ENCODE measurements at places on chromosomes 11 and 22.
A peak's percentile ranks its signal among the peaks of the same experiment; 100 is the strongest.

DNA sequence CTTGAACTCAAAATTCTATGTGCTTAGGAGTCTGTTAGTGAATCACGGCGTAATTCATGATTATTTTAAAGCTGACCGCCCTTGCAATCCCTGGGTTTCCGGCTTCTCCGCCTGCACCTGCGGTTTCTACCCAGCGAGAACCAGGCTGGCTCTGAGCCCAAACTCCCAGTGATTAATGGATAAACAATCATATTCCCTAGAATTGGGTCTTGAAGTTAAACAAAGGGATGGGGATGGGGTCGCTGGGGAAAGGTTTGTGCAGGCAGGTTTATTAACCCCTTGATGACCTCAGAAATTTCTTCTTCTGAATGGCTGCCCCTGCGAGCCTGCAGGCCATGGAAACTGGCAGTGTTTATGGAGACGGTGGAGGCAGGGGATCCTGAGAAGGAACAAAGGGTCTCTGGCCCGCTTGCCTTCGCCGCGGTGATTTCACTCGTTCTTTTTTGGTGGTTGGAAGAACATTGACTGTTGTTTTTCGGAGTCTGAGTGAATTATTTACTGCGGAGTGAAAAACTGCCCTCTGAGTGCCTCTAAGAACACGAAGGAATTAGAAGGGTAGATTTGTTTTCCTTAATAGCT is 1000.3 kb downstream of the BRD1 start:
- no peak for DNase-seq

DNA sequence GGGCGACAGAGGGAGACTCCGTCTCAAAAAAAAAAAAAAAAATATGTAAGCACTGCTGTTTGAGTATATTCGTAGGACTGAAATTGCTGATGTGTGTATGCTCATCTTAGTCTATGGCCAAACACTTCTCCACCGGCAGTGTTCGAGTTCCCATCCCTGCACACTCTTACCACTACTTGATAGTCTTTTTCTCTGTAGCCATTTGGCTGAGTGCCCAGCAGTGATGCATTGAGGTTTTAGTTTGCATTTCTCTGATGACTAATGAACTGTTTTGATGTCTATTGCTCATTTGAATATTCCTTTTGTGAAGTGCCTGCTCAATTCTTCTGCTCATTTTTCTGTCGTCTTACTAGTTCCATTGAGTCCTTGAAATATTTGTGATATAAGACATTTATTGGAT is 1.9 kb downstream of the TIRAP start:
- peak; percentile 72 for DNase-seq

- DNase-seq = peak; percentile 47
Observed at GRCh38 chr22:21762712-21763581, 27.4 kb upstream of the YPEL1 start.

GRCh38 chr11:4466131-4466870 is 16.1 kb upstream of the OR52K1 start:
- no peak for DNase-seq

DNA sequence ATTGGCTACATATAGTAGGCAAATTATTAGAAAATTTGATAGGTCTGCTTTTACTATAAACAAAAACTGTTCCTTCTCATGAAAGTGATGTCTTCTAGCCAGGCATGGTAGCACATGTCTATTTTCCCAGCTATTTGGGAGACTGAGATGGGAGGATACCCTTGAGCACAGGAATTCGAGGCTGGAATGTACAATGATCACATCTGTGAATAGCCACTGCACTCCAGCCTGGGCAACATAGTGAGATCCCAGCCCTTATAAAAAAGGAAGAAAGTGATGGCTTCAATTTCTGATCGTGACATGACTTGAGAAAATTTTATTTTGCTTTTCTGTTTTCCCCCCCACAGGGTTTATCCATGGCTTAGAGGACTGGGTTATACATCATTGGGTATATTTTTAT is 19.5 kb upstream of the B3GNT6 start:
- DNase-seq = no peak

- DNase-seq = no peak
Observed at GRCh38 chr11:8442301-8442700, 151.7 kb downstream of the STK33 start.

GRCh38 chr22:27100789-27101188 is 443.4 kb downstream of the MIAT start:
- DNase-seq = no peak

DNA sequence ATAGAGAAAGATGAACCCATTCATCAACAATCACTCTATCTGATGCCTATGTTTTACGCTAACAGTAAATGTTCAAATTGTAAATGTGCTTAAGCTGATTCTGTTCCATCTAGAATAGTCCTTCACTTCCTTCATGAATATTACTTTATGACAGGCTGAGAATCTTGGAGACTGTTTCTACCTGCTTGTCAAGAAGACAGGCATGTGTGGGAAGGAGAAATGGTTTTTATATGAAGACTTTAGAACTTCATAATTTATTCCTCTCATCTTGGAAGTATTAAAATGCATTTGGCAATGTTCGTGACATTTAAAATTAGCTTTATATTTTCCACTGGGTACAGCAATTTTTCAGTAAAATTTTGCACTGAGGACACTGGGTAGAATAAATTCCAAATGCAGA is 41.0 kb downstream of the ELMOD1 start:
- no peak for DNase-seq

- no peak for DNase-seq
Observed at GRCh38 chr11:78397398-78397797, 20.2 kb downstream of the GAB2 start.

- DNase-seq = no peak
Observed at GRCh38 chr11:101553891-101554292, 29.9 kb downstream of the TRPC6 start.

- no peak for DNase-seq
Observed at GRCh38 chr11:40713083-40713482, 746.4 kb downstream of the LRRC4C start.

DNA sequence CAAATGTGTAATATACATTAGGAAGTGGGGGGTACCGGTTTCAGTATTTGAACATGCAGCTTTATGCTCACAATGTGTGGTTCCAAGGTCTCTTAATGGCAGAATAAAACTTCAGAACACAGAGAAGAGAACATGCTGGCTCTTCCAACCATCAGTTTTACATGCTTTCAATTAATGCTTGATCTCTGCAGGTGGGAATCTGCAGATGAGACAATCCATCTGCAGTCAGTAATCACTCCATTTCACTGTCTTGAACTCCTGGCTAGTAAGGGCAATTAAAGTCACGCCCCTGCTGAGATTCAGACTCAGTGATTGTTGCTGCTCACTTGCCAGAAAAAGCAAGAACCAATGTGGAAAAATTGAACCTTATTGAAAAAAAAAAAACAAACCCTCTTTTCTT is 945.7 kb downstream of the DLG2 start:
- no peak for DNase-seq

DNA sequence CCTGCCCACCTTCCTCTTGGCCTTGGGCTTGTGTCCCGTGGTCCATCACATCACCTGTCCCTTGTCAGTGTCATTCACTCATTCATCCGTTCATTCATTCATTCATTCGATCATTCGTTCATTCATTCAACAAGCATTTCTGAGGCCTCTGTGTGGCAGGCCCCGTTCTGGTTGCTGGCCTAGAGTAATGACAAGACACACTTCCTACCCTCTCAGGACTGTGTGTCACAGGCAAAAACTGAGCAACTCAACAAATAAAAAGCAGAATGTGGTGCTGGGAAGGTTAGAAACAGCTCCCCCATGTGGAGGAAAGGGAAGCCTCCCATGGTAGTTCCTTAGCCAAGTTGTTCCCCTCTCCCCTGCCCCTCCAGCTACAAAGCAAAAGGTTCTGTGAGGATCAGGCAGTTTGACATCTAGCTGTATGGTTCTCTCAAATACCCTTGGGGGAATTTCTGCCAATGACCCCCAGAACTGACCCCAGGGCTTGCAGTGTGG is 1.6 kb upstream of the OMP start:
- no peak for DNase-seq

DNA sequence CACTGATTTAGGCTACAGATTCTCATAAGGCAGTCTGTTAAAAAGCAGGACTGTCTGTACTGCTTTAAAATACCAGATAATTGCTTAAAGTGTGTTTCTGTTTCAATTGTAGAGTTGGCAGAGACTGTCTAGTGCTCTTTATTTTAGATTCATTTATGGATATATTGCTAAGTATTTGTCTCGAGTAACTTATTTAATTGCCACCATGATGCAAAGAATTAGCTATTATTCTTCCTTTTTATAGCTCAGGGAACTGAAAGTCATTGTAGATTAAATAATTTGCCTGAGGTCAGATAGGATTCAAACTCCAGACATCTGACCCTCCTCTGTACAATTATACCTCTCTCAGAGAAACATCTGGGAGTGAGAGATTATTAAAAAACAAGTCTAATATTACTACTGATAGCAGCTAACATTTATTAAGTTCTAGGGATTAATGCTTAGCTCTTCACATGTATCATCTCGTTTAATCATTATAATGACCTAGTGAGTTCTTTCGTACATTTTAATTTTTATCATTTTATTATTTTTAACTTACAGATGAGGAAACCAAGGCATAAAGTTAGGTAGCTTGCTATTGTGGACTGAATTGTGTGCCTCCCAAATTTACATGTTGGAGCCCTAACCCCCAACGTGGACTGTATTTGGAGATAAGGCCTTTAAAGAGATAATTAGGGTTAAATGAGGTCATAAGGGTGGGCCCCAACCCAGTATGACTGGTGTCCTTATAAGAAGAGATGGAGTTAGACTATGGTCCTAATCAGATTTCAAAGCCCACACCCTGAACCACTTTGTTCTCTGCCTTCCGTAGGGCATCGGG is 19.7 kb upstream of the RAG2 start:
- DNase-seq = no peak

GRCh38 chr22:18975434-18976196 is 39.5 kb upstream of the PRODH start:
- no peak for DNase-seq

DNA sequence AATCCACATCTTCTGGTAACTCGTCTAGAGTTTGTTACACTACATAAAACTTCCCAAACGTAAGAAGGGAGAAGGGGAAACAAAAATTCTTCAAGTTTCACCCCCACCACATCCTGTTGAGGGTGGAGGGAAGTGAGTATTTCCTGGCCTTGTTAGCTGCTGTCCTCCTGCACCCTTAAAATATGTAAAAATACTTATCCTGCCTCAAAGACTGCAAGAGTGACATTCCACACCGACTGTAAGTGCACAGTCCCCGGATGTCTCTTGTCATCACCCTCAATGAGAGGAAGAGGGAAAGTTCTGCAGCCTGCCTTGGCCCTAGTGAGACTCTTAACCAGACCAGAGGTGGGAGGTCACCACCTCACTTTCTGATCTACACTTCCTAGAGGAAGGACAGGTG is 3.3 kb downstream of the TMEM121B start:
- DNase-seq = no peak

DNA sequence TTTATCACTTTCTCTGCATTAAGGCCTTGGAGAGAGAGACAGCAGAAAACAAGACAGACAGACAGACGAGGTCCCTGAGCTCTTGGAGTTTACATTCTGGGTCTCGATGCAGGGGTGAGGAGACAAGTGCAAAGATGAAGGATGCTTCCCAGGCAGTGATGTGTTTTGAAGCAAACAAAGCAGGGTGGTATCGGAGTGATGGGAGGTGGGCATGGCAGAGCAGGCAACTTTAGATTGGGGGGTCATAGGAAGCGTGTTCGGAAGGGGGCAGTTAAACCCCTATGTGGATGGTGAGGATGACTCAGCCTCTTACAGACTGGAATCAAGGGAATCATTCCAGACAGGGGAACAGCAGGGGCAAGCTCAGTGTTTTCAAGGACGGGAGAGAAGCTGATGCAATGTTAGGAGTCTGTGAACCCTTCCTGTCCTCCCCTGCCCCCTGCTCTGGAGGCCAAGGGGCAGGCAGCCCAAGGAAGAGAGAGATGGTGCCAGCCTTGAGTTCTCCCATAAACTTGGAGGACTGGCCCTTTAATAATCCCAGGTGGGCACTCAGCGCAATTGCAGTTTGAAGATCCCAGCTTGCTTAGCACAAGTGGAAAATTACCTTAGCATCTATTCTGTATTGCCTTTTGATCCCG is 180.2 kb downstream of the CHST1 start:
- no peak for DNase-seq

GRCh38 chr11:118353084-118353710 is 6.2 kb upstream of the UBE4A start:
- no peak for DNase-seq

DNA sequence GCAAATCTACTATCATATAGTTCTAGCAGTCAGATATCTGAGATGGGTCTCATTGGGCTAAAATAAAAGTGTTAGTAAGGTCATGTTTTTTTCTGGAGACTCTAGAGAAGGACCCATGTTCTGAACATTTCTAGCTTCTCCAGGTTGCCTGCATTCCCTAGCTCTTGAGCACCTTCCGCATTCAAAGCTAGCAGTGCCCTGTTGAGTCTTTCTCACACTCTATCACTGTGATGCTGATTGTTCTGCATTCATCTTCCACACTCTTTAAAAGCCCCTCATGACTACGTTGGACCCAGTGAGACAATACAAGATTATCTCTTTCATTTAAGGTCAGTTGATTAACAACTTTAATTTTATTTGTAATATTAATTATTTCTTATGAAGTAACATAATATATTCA is 433.3 kb upstream of the CHORDC1 start:
- no peak for DNase-seq

GRCh38 chr22:20976291-20976877 is 5.7 kb upstream of the LZTR1 start:
- no peak for DNase-seq

DNA sequence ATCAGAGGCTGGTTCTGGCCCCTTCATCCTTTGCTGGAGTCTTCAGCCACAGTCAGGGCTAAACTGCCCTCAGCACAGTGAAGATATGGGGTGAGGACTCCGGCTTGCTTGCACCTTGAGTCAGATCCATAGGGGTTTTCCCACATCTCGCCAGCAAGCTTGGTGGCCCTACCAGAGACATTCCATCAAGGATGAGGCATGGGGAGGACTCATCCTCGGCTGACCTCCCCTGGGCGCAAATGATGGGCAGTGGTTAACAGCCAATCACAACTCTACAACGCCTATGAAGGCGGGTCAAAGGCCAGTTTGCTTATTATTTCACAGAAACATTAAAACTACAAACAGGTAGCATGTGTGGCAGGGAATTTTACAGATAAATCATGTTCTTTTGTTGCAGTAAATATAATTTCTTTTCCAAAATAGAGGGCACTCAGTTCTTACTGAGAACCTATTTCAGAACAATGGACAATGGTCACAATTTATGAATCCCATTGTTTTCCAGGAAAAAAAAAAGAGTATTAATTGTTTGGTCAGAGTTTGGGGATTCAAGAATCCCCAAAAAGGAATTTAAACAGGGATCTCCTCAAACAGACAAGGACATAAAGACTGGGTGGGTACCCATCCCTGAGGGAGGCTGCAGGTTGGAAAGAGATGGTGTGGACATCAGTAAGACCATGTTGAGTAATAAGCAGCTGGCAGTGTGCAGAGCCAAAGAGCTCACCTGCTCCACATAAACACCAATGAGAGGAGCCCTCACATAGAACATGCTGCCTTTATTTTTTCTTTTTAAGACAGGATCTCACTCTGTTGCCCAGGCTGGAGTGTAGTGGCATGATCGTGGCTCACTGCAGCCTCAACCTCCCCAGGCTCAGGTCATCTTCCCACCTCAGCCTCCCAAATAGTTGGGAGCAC is 14.8 kb downstream of the PLAAT3 start:
- DNase-seq = no peak

GRCh38 chr11:100778166-100778785 is 91.2 kb downstream of the ARHGAP42 start:
- DNase-seq = no peak

GRCh38 chr22:30304495-30305244 is 15.4 kb upstream of the CASTOR1 start:
- no peak for DNase-seq
